ENCODE measurements at places on chromosomes 5 and 9.

- DNase-seq: peak; percentile 7
Observed at GRCh38 chr9:93183663-93184431, at the start of gene WNK2. WNK2 (plus strand) TSS chr9:93184139; CDS start chr9:93184930, 791 bp downstream.

DNA sequence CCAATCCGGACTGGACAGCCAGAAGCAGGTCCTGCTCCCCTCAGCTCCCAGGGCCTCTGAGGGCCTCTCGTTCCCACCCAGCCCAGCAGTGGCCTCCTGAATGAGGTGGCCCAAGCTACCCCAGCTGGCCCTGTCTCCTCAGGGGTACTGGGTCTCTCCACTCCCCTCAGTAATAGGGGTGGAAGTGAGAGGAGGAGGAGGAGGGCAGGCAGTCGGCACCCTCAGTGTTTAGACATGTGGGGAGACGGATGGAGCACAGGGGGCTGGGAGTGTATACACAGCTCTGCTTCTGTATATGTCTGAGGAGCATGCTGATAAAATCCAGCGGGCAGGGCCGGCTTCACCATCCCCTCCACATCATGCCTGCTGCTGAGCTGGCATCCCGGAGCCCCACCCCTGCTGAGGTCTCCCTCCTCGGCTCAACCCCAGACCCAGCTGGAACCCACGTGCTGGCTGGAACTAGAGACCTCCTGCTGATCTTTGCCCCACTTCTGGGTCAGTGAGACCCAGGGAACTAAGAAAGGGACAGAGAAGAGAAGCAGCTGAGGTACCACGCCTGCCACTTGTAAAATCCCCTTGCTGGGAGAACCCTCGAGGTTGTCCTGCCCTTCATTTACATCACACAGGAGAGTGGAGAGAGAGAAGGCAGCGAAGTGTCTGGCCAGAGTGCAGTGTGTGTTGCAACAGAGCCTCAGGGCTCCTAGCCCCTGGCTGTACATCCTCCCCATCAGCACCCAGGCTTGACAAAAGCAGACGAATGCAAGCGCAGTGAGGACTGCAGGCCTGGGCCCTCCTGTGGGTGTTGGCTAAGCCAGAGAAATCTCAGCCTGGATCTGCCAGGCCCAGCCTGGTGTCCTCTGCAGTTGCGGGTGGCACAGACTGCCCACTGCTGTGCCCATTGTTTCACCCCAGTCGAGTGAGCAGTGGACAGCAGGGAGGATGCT is 77.5 kb downstream of the PSD2 start:
- DNase-seq: no peak

DNA sequence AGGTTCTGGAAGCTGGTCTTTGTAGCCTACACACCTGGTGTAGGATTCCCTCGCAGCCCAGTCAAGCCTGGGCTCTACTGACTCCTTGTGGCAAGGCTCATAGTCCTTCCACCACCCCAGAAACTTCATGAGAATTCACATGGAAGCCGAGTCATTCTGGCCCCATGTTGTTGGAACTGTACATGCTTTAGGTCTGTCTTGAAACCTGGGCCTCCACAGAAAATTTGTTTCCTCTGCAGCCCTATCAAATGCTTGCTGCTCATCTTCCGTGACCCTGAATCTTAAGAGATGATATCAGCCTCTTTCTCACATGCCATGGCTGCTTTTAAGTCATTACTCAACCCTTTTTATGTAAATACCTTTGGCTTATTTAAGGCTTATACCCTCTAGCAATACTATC is 113.4 kb upstream of the GRHPR start:
- DNase-seq: peak; percentile 86

GRCh38 chr5:159873680-159874079 is 42.6 kb upstream of the ADRA1B start:
- DNase-seq: peak; percentile 77

DNA sequence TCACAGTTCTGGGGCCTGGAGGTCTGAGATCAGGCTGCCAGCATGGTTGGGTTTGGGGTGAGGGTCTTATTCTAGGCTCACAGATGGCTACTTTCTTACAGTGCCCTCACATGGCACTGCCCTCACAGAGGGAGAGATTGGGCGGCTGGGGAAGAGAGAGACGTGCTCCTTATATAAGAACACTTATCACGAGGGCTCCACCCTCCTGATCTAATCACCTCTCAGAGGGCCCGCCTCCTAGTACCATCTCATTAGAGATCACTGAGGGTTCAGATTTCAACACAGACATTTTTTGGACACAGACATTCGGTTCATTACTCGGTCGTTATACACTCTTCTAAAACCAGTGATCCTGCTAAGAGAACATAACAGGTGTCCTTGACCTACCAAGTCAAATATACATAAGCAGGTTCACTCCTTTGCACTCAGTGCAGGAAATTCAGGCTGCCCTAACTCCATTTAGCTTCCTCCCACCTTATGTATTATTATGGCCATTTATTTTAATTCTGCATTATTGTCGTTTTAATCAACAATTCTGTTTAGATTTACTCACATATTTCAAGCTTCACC is 121.7 kb downstream of the ICE1 start:
- DNase-seq: no peak

DNA sequence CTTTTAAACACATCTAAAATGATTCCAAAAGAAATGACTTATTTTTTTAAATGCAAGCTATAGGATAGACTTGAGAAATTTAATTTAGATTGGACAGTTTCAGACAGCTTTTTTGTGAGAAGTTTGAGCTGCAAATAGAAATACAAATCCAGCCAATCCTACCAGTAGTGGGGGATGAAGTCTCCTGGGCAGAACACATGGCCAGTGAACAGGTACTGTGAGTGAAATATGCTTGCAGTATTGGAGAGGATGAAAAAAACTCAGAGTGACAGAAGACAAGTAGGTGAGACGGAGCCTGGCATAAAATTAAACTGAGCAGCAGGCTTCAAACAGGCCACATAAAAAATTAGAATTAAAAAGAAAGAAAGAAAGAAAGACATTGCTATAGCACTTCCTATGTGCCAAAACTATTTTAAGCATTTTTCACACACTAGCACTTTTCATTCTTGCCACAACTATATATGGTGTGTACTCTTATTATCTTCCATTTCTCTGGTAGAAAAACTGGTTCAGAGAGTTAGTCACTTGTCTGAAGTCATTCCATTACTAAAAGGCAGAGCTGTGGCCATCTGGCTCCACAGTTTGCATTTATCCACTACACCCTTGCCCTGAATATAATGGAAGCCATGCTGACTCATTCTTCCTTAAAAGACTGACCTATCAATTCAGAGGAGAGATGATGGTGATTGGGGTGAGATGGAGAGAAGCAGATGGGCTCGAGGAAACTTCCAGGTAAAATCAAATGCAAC is 310.2 kb upstream of the CTNND2 start:
- no peak for DNase-seq

GRCh38 chr9:107685376-107685775 is 195.8 kb upstream of the KLF4 start:
- no peak for DNase-seq

DNA sequence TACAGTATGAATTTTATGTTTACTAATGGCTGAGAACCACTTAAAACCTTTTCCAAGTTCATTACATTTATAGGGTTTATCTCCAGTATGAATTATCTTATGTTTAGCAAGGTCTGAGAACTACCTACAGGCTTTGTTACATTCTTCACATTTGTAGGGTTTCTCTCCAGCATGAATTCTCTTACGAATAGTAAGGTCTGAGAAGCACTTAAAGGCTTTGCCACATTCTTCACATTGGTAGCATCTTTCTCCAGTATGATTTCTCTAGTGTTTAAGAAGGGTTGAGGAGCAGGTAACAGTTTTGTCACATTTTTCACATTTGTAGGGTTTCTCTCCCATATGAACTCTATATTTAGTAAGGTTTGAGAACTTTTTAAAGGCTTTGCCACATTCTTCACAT is 1127.4 kb downstream of the EFNA5 start:
- DNase-seq: no peak

- no peak for DNase-seq
Observed at GRCh38 chr9:109765278-109765677, 14.7 kb upstream of the PALM2AKAP2 start.

DNA sequence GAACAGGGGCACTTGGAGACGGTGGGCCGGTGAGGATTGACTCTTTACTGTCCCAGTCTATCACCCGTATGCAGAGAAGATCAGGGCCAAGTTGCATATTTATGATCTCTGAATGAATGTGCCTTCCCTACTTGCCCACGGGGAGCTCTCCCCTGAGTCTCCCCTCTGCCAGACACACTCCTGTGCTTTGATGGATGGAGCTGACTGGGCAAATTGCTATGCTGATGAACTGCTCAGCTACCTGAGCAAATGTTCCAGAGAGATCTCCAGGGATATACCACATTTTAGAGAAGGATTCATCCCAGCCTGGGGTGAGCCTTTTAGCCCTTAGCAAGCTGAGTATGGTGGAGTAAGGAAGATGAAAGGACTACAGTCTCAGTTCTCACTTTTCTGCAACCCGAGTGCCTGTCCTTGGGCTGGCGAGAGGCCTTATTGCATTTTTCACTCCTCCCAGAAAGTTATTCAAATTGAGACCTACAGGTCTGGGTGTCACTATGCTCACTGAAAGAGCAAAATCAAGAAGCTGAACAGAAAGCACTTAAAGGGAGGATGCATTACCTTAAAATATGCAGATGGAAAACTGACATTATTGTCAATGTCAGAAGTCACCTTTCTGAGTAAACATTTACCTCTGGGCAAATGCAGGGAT is 526.7 kb upstream of the WWC1 start:
- no peak for DNase-seq

GRCh38 chr5:164577742-164578141 is 1072.3 kb downstream of the MAT2B start:
- no peak for DNase-seq

DNA sequence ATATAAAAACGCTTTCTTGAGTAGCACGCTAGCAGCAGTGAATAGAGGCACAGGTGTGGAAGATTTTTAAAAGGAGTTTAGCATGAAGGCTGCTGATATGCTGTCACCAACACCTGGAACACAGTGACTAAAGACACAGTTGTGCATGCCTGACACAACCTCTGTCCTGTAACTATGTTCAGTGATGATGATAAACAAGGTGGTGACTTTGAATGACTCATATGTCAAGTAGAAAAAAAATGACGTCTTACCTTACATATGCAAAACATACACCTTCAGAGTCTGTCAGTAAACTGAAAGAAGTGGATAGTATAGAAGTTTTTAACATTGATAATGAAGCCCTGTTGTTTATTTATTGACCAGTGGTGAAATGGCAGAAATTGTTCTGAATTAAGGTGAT is 66.2 kb upstream of the ADCY2 start:
- no peak for DNase-seq

- no peak for DNase-seq
Observed at GRCh38 chr5:86374611-86375010, 243.1 kb upstream of the COX7C start.

DNA sequence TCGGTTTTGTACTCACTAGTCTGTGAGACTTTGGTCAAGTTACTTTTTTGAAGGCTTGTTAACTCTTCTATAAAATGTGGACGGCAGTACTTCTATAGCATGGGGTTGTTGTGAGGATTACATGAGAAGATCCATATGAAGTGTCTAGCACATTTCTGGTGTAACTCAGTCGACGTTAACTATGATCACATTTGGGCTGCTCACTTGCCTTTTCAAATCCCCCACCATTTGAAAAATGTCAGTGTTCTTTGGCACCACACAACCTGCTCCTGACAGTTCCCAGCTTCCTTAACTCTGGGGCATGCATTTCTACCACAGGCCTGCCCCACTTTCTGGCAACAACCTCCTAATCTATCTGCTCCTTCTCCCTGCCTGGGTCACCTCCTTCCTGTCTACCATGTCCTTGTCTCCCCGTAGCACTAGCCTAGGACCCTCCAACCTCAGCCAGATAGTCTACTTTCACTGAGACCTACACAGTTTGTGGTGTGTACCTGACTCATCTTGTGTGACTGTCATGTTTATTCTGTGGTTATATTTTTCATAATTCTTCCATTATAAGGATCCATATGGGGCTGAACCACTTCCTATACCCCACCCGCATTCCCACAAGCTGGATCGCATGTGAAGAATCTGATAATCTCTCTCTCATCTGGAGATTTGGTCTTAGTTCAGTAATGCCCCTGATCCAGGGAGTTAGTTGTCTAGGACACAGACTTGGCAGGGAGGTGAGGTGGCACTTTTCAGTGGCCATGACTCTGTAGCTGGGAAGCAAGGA is 30.2 kb upstream of the BASP1 start:
- peak; percentile 71 for DNase-seq

DNA sequence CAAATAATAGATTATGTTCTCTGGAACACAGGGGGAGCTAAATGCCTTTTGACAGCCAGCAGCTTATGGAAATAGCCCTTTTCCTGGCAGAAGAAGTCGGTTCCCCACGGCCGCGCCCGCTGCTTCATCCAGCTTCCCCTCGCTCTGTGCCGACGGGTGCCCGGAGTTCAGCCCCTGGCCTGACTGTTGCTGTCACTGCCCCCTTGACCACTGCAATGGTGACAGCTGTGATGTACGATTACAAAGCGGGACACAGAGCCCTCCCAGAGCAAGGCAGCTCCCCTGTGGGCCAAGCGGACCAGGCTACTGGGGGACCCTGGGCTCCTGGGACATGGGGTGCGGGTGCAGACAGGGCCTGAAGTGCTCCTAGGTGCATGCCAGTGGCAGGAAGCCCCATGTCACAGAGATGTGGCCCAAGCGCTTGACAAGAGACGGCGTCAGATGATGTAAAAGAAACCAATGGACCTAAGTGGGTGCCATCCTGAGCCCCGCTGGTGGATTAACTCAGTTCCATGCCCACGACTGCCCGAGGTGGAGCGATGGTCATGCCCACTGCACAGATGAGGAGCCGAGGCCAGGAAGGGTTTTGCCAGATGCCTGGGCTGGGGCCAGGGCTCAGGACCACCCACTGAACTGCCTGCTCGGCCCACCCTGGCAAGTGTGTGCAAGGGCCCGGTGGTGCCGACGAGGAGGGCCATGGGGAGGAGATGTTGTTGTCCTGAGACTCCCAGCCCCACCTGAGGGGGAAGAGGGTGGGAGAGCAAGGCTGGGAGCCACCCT is 13.2 kb upstream of the CLPTM1L start:
- no peak for DNase-seq

GRCh38 chr9:89037346-89037745 is 46.1 kb downstream of the S1PR3 start:
- DNase-seq: peak; percentile 31

DNA sequence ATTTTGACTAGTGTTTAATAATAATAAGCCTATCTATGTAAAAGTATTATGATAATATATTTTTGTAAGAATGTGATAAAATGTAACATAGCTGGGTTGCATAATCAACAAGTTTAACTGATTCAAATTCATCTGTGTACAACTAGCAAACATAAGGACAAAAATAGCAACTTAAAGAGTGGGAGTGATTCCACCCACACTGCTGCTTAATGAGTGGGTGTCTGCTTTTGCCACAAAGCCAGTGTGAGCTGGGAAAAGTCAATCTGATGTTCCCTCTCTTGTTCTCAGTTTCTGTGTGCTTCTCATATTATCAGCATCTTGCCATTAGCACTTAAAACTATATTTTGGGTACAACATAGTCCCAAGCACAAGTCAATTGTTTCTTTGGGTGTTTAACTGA is 111.1 kb upstream of the DPYSL3 start:
- DNase-seq: no peak

GRCh38 chr9:35952526-35953191 is 5.3 kb downstream of the OR2S2 start:
- DNase-seq: peak; percentile 45

- DNase-seq: peak; percentile 84
Observed at GRCh38 chr5:80860924-80861613, 99.1 kb upstream of the RASGRF2 start.
